Peyer's patch (tissue), 4 donors: ENCODE measurements at places on chromosomes 2 and 18.
A peak's percentile ranks its signal among the peaks of the same experiment; 100 is the strongest.

- no peak for DNase-seq
Measured at GRCh38 chr2:824954-825353, 125.7 kb upstream of the SNTG2 start.

GRCh38 chr2:96431319-96431718 is 73.8 kb downstream of the NEURL3 start:
- DNase-seq = no peak

DNA sequence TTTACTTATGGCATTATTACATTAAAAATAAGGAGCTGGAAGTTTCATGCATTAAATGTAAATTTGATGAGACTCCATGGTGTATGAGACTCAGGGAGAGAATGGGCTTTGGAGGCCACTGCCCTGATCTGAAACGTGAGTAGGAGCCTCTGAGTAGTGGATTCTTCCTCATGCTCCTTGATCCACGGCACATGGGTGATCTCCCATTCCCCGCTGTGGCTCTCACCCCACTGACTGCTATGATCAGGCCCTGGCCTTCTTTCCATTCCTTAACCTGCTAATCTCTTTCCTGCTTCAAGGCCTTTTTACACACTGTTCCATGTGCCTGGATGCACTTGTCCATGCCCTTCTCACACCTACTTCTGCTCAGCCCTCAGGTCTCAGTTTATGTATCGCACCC is 68.4 kb downstream of the SMAD7 start:
- DNase-seq = no peak

DNA sequence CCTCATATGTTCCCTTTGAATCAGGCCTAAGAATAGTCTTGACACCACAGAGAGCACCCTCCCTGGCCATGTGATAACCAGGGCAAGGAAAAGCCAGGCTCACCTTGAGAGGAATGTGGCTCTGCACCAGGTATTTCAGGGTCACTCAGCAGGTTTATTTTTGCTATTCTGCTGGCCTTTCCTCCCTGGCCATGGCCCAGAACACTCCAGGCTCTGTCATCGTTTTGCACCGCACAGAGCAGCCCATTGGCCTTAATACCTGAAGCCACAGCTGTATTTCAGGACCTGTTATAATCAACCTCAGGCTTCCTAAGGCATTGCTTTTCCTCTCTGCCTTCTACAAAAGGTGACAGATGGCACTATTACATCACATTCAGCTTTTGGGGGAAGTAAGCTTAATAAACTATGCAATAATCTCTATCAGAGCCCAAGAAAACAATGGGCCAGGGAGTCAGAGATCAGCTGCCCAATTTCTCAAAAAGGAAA is 668.3 kb downstream of the IRS1 start:
- no peak for DNase-seq

GRCh38 chr2:237435844-237436587 is 22.1 kb upstream of the COL6A3 start:
- DNase-seq = no peak

DNA sequence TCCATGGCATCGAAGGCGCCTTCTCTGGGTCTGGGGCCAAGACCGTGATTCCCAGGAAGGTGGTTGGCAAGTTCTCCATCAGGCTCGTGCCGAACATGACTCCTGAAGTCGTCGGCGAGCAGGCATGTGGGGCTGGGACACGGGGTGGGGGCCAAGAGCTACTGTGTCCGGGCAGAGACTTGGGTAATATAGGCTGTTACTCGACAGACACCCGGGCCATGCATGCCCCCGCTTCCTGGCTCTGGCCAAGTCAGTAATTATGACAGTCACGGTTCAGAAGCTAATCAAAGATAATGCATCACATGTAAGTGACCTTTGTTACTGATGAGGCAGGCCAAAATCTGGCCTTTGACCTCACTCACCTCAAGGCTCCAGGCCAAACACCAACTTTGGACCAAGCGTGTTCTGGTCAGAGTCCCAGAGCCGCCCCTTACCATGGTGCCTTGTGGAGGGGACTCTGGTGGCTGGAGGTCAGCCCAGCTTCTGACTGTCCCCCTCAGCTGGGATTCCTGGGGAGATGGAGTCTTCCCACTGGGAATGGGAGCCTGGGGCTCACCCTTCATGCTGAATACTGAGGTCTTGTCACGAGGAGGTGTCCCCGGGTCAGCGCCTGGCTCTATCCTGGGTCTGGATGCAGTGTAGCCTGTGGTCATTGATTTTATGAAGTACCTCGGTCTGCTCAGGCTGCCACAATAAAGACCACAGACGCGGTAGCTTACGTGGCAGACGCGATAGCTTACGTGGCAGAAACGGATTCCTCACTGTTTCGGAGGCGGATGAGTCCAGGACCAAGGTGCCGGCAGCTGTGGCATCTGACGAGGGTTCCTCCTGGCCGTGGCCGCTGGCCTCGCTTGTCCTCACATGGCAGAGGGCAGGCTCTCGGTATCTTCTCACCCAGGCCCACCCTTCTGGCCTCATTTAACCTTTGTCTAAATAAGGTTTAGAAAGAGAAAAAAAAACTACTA is 17.7 kb upstream of the CNDP1 start:
- peak; percentile 51 for DNase-seq

GRCh38 chr2:132923787-132924186 is 253.8 kb upstream of the LYPD1 start:
- no peak for DNase-seq

DNA sequence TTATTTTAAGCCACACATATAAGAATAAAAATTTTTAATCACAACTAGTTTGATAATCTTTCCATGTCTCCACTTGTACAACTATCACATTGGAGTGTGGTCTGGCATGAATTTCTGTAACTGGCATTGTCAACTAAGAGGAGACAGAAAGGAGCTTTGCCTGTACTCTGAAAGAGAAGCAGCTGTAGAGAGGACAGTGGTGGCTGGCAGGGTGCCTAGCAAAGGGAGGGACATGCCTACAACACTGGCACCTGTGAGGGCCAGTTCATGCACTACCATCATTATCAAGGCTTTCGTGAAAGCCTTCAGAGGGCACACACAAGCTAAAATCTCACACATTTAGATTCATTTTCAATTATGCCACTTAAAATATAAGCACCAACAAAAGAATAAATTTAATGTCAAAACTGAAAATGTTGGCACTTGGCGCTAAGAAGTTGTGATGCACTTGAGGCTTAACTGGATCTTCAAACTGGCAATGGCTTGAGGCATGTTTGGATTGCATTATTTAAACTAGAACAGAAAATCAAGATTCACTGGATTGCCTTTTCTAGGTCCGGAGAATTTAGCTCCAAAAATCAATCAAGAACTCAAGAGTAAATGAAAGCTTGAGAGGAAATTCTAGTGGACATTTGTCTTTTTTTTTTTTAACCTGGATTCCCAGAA is 238.6 kb downstream of the ZNF385B start:
- no peak for DNase-seq

DNA sequence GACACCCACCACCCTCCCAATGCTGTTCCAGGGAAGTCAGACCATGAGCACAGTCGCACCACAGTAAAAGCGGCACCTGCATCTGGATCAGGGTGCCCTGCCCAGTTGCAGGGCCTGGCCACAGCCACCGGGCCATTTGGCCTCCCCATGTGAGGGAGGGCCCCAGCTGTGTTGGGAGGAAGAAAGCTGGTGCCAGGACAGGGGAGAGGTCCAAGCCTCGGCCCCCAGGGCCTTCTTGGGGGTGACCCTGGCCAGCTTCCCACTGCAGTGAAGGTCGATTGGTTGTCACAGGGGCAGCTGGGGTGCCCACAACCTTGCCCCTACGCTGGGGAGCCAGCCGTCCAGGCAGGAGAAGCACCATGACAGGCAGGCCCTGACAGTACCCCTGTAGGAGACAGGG is 183.2 kb upstream of the RAB6C start:
- DNase-seq = no peak

DNA sequence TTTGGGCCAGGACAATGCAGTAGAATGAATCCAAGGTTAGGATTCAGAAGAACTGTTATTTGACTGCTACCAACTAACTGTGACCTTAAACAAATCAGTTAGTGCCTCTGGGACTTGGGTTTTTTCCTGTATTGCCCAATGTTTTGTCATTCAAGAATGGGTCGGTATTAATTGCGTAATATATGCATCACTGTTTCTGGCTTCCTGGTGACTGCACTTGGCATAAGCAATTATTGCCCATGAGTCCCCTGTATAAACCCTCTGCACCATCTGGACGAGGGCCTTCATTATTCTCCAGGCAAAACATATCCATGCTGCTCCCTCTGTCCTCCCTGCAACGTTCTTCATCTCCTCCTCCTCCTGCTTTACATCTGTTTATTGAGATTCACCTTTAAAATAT is 255.8 kb upstream of the LRRTM1 start:
- DNase-seq = no peak

DNA sequence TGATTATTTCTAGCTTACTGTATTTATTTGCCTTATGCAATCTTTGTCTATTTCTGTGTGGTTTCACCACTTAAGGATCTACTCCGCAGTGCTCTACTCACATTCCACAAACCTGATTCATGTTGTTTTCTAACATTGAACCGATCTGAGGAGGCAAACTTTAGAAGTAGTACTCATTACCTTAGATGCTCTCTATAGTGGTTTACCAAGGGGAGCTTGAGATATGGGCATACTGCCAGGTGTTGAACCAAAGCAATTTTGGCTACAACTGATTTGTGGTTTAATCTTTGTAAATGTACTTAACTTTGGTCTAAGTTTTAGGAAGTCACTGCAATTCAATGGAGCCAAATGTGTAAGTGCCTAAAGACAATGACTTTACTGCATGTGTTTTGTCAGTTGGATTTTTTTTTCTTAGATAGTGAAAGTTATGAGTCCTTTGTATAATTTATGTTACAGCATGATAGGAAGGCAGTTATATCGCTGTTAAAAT is 50.1 kb downstream of the MAP2 start:
- no peak for DNase-seq

DNA sequence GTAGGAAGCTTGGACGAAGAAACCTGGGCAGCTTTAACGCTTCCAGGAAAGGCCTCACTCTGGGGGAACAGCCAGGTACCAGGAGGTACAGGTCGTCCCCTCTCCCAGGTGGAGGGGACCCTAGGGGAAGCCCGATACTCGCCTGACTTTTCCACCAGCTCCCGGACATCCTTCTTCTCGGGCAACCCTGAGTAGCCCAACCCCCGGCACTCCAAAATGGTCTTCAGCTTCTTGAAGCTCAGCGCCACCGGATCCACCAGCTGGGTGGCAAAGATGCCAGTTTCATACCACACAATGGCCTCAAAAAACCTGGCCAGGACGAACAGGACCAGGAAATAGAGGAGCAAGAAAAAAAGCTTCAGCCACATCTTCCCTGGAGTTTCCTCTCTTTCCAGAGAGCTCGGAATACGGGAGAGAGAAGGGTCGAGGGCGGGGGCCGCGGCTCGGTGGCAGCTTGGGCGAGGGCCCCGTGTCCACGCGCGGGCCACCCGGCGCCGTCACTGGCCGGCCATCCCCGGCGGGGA is 1.1 kb downstream of the RNF103 start:
- DNase-seq = peak; percentile 62

DNA sequence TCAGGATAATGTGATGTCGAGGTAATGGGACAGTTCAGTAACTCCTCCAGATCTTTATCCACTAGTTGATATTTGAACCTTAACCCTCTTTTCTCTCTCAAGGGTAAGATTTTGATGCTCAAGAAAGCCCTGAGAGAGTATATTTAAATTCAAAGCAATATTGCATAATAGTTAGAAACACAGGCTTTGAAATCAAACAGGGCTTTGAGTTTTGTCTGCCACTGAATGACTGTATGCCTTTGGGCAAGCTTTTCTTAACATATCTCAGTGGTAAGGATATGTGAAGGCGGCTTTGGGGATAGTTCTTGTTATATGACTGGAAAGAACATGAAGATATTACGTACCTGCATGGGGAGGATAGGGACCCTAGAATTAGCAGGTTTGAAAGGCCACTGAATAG is 11.1 kb downstream of the ITPRID2 start:
- no peak for DNase-seq

- DNase-seq = no peak
Measured at GRCh38 chr2:9462313-9462712, 12.0 kb upstream of the IAH1 start.

GRCh38 chr2:206572725-206573124 is 69.6 kb upstream of the FAM237A start:
- DNase-seq = no peak

- DNase-seq = no peak
Measured at GRCh38 chr18:58533766-58534165, 95.1 kb downstream of the ALPK2 start.

GRCh38 chr2:205730701-205731582 is 48.6 kb downstream of the NRP2 start:
- no peak for DNase-seq

GRCh38 chr2:196965651-196966050 is 39.1 kb upstream of the PGAP1 start:
- DNase-seq = no peak

GRCh38 chr18:49813069-49813318 is 339 bp downstream of the ACAA2 start:
- DNase-seq = peak; percentile 39

GRCh38 chr18:69649684-69650083 is 249.0 kb downstream of the DOK6 start:
- DNase-seq = no peak

DNA sequence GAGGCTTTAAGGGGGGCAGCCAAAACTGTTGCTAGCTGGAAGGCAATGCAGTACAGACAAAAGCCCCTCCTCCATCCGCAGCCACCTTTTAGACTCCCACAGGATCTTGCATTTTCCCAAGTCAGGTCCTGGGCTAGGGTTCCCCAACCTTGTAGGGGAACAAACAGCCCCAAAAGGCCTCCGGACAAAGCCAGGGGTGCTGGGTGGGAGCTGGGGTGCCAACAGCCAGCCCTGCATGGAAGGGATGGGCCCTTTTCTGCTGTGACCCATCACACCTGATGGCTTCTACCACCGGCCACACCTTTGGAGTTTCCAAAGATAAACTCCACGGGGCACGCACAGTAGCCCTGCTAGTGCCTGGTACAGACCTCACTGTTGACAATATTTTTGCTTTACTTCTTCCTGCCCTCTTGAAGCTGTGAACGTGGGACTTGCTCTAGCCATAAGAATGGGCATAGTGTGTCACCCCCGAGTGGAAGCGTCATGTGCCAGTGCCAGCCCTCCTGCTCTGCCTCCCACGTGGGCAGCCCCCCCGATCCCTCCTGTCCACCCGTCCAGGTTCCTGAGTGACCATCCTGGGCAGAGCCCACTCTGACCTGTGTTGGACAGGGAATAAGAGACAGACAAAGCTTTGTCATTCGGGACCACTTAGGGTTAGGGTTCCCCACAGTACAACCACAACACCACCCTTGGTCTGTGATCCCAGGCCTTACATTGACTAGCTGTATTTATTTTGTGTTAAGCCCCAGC is 18.8 kb downstream of the TUBB6 start:
- no peak for DNase-seq

DNA sequence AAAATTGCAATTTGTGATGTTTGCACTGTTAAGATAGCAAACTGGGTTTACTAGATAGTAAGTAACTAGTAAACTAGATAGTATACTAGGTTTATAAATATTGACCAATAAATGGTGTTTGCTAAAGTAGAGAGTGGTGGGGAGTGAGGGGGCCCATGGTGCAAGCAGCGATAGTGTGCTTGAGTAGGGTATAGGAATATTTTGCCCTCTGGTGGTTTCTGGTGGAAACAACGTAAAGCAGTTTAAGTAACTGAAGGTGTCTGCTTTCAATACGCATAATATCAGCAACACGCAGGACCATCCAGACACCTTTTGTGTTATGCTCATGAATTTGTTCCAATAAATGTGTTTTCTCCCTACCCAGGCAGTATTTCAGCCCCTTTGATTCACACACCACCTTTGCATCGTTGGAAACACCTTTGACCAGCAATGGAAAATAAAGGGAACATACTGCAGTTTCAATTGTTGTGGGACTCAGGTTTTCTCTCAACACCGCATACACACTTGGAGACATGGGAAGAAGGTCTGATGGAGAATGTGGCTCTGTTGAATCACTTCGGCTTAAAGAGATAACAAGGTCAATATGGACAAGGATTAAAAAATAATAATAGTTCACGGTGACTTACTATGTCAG is 16.7 kb upstream of the STAT1 start:
- no peak for DNase-seq
